Mesangial cell (primary cell): ENCODE measurements at places on chromosomes 12 and 14. TPM values are rescaled to one million over a fixed set of nuclear protein-coding genes. Genes with fewer than 3 reads are reported as not detected.

IL26 gene
- total RNA-seq = not detected in 2 replicates

CYP27B1 gene
- 0.65 and 2.3 TPM in 2 replicates for total RNA-seq

CSRNP2 gene
- 19.5 and 20.9 TPM in 2 replicates for total RNA-seq

SERPINA5 gene
- total RNA-seq = 0.33 and 0.63 TPM in 2 replicates

COL2A1 gene
- 0.49 and 0.51 TPM in 2 replicates for total RNA-seq

SART3 gene
- 23.6 and 34.2 TPM in 2 replicates for total RNA-seq

SOAT2 gene
- not detected in 2 replicates for total RNA-seq

MBIP gene
- total RNA-seq = 4.6 and 6.4 TPM in 2 replicates

ATL1 gene
- 3.4 and 4.6 TPM in 2 replicates for total RNA-seq

BATF gene
- total RNA-seq = not detected in 2 replicates

GPR135 gene
- 1.1 and 2.8 TPM in 2 replicates for total RNA-seq

KIF5A gene
- 0.98 and 1.4 TPM in 2 replicates for total RNA-seq

POU6F1 gene
- 6.5 and 8.5 TPM in 2 replicates for total RNA-seq

UBE3B gene
- total RNA-seq = 26.0 and 29.8 TPM in 2 replicates

TAS2R10 gene
- 0.13 TPM in 1 of 2 replicates, not detected in the other for total RNA-seq

SRRM4 gene
- under 0.01 TPM in 2 replicates for total RNA-seq

TSPAN8 gene
- total RNA-seq = 0.51 TPM in 1 of 2 replicates, not detected in the other
